ENCODE measurements at places on chromosomes 4 and X.

GRCh38 chr4:6331018-6331417, 61.4 kb downstream of the WFS1 start:
- peak; percentile 45 for DNase-seq

- DNase-seq: no peak
These were observed 185.5 kb downstream of the CEP135 start for GRCh38 chr4:56134266-56134665.

GRCh38 chr4:174763454-174764104, 65.5 kb downstream of the GLRA3 start:
- DNase-seq: no peak

GRCh38 chr4:19803406-19803805, 448.3 kb upstream of the SLIT2 start:
- DNase-seq: no peak

GRCh38 chr4:163540977-163541376, 46.5 kb downstream of the TMA16 start:
- no peak for DNase-seq

DNA sequence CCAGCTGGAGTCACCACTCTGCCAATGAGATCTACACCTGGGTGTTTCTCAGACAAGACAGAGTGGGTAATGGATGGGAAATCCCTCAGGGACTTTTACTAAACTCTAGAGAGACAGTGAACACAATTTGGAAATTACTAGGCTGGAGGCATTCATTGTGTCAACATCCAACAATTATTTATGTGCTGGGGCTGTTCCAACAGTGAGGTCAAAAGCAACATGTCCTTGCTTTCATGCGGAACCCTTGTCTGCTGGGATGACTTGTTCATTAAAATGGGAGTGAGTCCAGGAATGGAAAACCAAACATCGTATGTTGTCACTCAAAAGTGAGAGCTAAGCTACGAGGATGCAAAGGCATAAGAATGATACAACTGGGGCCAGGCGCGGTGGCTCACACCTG, 54.0 kb downstream of the DRD5 start:
- no peak for DNase-seq

- DNase-seq: no peak
These were observed 146.7 kb downstream of the TBL1X start for GRCh38 chrX:9611436-9612145.

- no peak for DNase-seq
These were observed 294.1 kb downstream of the ARHGAP10 start for GRCh38 chr4:148025981-148026380.

DNA sequence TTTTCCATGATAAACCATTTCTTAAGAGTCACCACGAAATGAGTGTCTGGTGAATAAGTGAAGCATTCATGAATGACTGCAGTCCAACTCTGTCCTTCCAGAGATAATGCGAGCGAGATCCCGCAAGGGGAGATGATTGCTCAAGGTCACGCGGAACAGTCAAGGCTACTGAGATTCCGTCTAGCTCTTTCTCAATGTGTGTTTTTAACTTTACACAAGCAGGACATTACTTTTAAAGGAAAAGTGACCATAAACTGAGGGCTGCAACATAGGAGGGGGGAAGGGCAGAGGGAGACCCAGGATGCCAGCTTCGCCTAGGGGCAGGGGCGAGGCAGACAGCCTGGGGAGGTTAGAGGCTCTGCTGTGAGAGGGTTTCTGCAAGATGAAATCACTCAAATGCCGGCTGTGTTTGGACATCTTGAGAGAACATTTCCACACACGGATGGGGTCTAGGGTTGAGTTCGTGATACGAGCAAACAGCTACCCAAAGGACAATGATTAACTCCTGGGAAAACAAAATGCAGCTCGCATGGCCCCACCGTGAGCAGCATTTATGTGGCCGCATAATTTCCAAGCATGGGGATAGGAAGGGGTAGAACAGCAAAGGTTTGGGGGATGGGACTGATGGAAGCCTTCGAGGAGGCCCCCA, 23.8 kb upstream of the CCNQ start:
- DNase-seq: no peak

- no peak for DNase-seq
These were observed 40.5 kb downstream of the TMEM131L start for GRCh38 chr4:153506341-153507309.

DNA sequence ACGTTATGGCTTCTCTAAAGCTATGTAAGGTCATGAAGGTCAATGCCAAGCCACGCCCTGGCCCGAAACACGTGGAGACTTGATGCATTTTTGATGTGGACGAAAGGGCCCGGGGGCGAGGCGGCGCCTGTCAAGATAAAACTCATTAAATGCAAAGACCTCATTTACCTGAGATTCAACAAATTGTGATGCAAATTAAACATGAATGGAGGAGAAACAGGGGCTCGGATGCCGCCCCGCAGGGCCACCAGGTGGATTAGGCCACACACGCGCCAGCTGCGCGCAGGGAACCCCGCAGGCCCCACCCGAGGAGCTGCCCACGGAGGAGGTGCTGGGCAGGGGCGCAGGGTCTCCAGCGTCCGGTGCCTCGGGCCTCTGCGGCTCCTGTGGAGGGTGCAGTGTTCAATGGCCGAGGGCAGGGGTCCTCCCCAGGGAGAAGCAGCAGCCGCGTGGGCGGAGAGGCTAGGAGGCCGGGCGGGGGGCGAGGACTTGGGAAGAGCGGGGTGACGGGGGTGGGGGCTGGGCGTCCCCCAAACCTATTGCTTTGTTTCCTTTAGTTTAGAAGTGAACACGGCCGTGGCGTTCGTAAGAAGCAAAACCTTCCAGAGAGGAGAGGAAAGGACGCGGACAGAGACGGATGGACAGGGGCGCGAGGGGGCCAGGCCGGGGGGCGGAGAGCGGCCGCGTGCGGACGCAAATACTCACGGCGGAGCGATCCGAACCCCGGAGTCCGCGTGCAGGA, 40.4 kb downstream of the CPLX1 start:
- DNase-seq: no peak

DNA sequence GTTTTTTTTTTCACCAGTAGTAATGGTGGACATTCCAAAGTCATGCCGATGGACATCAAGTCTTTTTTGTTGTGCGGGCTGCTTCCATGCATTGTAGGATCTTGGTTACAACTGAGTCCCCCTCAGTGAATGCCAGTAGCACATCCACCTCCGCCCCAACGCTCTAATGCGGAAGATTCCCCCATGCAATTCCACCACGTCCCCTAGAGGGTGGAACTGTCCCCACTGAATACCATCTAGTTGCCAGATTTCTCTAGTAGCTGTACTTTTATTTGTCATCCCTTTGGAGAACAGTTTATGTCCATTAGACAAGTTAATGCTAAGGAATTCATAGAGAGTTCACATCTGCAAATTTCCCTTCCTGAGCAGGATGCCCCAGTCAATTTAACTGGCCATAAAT, 6.7 kb downstream of the SHISA3 start:
- no peak for DNase-seq

DNA sequence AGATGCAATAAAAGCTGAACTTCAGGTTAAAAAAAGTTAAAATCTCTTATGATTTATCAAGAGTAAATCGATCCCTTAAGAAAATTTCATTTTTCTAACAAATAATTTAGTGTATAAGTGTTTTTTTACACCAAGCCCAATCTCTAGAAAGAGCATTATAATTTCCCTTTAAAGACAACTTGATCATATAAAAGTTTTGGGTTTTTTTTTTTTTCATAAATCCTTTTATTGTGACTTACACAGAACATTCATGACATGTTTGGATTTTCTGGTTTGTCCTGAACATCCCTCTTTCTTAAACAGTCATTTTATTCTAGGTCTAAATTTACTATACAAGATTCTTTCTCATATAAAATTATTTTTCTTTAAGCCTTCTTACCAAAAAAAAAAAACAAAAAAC, 6.5 kb downstream of the ZNF721 start:
- no peak for DNase-seq

DNA sequence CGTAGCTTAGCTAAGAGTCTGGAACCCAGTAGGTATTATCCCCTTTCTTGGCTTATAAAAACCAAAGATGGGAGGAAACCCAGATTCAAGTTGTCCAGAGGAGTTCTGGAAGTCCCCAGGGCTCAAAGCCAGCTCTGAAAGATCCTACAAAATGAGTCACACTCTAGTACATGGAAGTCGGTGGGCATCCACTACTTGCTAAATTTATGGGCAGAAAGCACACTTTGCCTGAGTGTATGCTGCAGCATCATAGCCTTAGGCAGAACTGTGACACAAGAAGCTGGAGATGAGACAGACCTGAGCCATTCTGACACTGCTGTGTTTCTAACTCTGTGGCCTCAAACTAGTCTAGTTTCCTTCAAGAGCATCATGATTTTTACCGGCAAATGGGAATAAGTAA, 429.3 kb downstream of the AFF2 start:
- no peak for DNase-seq

- DNase-seq: no peak
These were observed 127.5 kb upstream of the NEIL3 start for GRCh38 chr4:177182166-177182565.

GRCh38 chr4:54581807-54582206, 76.0 kb upstream of the KIT start:
- no peak for DNase-seq

- no peak for DNase-seq
These were observed 136.7 kb upstream of the C1QTNF7 start for GRCh38 chr4:15291122-15291521.

- no peak for DNase-seq
These were observed 33.6 kb upstream of the BMPR1B start for GRCh38 chr4:94724016-94724790.

DNA sequence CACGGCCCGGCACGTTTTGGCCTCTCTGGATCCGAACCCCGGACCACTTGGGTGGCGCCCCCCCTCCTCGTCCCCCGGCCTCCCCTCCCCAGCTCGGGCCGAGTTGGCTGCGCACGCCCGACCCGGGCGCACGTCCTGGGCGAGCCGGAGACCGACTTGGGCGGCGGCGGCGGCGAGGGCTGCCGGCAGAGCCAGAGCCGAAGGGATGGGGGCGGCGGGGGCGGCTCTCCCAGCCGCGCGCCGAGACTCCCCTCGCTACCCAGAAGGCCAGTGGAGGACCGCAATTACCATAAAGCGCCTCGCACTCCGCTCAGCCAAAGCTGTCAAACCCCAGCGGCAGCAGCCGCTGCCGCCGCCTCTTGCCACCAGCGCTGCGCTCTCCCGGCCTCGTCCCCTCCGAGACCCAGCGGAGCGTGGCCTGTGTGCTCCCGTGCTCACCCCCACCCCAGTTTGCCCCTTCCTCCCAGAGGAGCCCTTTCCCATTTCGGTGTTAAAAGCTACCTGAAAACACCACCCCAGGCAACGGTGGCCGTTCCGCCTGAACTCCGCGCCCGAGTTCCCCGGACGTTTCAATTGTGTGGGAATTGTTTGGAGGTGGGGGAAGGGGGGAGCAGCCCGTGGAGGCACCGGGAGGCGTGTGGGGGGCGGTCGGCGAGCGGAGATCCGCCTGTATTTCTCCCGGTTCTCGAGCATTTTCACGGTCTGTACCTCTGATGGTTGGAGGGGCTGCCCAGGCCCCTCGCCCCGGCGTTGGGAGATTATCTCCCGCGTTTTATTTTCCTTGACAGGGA, 701 bp upstream of the BCOR start:
- DNase-seq: peak; percentile 57

DNA sequence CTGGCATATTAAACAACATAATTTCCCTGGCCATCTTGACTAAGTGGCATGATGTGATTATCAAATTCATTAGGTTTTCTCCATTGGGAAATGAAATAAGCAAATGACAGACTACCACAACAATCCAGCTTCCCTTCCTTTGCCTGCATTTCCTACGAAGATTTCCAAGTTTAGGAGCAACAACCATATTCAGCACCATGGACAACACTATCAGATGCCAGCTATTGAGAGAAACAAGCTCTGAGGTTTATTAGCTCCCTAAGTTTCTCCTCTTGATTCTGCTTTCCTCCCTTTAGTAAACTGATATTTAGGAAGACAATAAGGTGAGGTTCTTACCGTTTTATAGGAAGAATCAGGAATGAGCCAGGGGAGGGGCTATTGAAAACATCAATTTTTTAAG, 36.2 kb downstream of the DCX start:
- no peak for DNase-seq

- no peak for DNase-seq
These were observed 75.8 kb upstream of the IL13RA2 start for GRCh38 chrX:115093191-115093590.

DNA sequence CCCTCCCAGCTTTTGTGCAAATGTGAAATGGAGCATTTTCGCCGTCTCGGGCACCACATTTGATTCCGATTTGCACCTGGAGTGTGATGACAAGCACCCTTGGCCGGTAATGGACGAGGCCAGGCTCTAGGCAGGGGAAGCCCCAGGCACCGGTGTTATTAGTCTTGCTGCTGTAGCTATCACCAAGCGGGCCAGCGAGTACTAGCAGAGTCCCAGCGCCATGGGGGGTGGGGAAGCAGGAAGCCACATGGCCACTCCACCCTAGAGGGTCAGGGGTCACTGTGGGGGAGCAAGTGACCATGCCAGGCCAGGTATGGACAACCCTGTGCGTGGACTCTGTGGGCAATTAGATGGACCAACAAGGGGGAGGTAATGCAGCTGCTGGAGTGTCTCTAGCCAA, 88.8 kb downstream of the CPZ start:
- DNase-seq: no peak

- no peak for DNase-seq
These were observed 34.2 kb downstream of the AGA start for GRCh38 chr4:177408023-177408422.

- no peak for DNase-seq
These were observed 32.1 kb upstream of the PARM1 start for GRCh38 chr4:74900862-74901261.

DNA sequence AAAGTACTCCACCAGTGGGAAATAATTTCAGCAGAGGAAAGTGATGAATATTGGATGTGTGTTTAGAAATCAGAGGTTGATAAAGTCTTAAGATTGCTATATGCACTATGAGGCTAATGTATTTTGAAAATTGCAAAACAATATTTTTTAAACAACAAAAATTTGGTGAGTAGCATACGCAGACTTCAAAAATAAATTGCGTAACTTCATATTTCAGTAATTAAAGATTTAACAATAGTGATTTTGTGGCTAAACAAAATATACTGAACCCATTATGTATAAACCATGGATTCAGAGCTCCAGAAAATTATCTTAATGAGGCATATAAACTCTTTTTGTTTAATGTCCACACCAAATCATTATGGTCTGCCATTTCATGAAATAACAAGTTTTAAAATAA, 3.3 kb upstream of the TAPT1 start:
- no peak for DNase-seq

GRCh38 chrX:2484256-2484655, 16.5 kb downstream of the DHRSX start:
- no peak for DNase-seq

DNA sequence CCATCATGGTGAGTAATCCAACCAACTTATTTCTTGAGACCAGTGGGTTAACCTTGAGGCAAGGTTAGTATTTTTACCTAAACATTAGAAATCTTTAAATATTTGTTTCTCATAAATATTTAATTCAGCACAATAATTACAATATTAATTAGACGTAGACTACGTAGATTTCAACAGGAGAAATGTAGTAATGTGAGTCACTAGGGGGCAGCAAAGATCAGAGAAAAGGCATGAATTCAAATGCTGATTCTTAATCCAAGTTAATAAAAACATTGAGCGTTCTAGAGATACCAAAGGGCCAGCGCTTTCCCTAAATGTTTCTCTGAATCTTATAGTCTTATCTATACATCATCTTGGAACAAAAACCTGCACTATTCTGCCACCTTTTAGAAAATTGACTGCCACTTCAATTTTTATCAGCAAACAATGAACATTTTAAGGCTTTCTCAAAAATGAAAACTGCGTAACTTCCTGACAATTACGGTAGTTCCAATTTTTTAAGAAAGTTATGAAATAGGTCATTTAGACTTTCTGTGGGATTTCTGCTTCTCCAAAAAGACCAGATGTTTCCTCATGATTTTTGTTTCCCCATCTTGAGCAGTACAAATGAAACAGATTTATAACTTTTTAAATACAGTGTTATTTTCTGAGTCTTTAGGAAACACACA, 180.7 kb downstream of the GASK1B start:
- no peak for DNase-seq

Data from head of caudate nucleus (tissue), 42 donors.